ENCODE measurements at places on chromosomes 6 and 20.

GRCh38 chr6:119161438-119161837, 83.0 kb upstream of the FAM184A start:
- DNase-seq = no peak

DNA sequence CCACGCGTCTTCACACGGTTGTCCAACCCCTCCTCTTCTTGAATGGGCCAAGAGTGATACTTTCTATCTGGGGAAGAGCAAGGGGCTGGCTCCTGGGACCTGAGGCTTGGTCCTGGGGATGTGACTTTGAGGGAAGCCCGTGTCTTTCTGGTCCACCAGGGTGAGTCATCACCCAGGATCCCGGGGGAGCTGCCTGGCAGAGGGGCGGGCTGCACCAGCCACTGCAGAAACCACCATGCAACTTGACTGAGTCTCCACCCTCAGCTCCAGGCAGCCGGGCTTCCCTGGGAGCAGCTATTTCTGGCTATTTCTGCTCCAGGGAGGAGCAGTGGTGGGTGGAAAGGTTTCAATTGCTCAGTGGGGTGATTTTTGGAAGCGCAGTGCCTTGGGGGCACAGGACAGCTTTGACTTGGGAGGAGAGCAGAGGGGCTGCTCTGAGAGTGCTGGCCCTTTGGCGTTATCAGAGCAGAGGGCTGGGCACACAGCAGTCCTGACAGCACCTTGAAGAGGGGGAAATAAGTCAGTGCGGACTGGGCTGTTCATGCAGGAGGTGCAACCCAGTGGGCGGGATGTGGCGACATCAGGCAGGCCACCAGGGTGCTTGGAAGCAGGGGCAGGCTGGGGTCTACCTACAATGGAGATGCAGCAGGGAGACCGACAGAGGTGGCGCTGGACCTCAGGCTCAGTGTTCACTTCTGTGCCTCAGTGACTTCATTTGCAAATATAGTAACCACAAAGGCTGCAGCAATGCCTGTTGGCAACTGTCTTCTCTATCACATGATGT, 45.1 kb upstream of the FAM83D start:
- no peak for DNase-seq

DNA sequence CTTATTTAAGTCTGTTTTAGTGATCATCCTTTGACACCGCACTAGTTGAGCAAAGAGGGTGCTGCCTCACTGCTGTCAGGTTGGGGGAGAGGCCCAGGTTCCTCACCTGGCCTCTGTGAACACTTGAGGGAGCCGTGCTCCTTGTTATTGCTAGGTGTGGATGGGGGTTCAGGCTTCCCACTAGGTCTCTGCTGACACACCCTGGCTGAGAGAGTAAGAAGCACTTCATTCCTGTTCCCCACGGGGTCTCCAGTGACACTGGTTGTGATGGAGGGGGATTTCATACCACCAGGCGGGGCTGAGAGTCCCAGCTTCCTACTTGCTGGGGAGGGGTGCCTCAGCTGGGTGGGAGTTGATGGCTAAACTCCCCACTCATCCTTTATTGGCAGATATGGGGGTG, 11.1 kb upstream of the NOTCH4 start:
- DNase-seq = no peak

DNA sequence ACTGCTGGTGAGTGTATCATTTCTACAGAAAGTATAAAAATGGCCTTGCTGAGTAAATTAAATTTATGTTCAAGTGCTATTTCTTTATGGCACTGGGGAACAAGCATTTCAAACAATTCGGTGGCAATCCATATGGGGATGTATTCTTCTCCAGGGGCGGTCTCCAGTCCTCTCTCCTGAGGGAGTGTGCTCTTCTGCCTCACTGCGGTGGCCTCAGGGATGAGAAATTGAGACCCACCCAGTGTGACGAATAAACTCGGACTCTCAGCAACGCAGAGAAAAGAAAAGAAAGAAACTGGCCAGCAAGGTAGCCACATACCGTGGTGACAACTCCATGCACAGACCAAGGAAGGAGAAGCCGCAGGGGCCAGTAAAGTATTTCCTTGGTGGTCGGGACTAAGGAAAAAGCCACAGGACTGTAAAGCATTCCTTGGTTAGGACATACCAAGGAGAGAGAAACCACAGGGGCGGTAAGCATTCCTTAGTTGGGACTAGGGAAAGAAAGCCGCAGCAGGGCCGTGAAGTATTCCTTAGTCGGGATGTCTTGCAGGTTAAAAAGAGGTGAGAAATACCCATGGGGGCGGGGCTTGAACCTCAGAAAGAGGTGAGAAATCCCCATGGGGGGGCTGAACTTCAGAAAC, 13.6 kb upstream of the GOPC start:
- no peak for DNase-seq

DNA sequence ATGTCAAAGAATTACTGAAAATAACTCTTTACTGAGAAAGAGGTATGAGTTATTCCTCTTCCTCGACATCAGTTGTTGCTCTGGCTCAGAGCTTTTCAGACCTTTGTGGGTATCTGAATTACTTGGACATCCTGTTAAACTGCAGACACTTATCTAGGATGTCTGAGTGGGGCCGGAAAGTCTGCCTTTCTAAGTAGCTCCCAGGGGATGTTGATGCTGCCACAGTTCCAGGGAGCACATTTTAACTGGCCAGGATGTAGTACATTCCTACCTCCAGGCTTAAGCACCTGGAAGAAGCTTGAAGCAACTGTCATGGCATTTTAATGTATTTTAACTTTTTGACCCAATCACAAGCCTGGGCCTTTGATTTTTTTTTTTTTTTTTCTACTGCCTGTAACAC, 265.8 kb upstream of the PLCB4 start:
- no peak for DNase-seq

DNA sequence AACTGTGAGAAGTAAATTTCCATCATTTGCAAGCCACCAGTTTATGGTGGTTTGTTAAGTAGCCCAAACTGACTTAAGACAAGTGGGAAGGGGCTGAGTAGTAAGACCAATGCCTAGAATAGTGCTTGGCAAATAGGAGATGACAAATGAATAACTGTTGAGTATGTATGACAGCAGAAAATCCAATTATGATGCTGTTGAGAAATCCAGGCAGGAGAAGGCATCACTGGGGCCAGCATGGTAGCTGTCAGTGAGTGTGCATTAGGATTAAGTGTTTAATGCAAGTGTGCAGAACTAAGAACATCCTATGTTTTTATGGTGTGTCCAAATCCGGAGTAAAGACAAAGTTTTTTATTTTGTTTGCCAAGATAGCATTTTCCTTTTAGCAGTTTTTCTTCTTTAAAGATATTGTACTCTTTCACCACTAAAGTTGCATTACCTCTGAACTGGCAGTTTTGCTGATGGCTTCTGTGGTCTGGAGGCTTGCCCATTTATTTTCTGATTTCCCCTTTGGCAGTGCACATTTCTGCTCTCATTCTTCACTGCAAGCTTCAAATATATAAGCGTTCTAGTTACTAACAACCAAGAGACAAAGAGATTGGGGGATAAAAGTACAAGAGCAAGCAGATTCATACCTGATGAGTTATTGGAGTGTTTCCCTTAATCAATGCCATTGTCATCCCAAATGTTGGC, 289.7 kb downstream of the KCNQ5 start:
- DNase-seq = no peak

GRCh38 chr6:1435806-1436205, 46.4 kb downstream of the FOXF2 start:
- DNase-seq = no peak

DNA sequence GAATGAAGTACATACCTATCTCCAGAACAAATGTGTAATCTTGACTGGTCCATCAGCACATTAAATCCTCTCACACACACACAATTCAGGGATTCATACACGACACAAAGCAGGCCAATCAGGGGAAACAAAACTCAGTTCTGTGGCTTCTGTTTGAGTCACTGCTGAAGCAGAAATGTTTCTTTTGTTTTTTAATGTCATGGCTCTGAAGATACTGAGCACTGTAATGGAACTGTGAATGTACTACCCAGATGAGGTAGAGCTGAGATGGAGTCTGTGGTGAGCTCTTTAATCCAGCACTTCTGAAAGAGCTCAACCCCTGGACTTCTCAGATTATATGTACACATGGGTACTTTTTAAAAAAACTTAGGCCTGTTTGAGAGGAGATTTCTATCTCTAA, 116.4 kb downstream of the THEMIS start:
- no peak for DNase-seq

- DNase-seq = peak; percentile 16
Measured at GRCh38 chr20:45097485-45098102, 3.3 kb downstream of the KCNS1 start.

- DNase-seq = no peak
Measured at GRCh38 chr6:139981768-139982181, 607.3 kb upstream of the CITED2 start.

DNA sequence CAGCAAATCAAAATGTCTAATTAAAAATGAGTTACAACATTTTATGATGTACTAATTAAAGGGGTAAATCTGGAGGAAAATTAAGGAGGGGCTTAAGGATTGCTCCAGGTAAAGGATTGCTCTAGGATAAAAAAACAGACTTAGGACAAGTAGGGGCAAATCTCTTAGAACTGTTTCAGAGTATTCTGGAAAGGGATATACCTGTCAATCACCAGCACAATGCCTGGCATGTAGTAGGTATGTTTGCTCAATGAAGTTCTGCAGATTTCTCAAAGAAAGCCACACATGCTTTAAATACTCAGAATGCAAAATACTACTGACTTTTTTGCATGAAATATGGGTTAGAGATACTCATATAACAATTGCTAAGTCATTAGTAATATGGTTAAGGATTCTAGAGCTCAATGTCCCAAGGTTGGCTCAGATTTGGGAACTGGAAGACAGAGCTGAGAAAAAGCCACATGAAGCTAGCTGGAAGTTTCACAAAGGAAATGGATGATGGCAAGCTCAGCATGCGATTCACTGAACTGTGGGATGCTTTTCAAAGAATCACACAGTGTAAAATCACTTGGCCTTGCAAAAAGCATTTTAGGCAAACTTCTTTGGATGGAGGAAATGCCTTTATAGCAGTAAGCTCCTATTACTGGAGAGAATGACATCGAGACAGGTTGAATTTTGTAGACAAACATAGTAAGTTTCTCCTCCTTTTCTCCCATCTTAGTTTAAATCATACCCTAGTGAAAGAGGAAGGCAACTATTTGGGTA, 72.8 kb downstream of the MAP3K5 start:
- DNase-seq = no peak

- no peak for DNase-seq
Measured at GRCh38 chr6:3214898-3215297, 12.6 kb downstream of the TUBB2B start.

DNA sequence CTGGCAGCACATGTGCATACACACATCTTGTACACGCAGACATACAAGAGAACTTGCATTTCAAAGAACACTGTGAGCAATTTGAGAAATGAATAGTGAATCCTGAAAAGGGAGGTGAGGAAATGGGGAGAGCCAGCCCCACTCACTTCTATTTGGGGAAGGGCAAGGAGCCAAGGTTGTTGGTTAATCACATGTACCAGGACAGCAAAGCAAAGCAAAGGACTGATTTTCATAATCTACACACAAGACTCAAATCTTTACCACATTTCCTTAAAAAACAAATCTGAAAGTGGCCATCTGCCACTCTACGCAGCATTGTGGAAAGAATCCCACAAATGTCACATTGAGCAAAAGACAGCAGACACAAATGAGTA, 35.0 kb upstream of the KIF16B start:
- DNase-seq = no peak

DNA sequence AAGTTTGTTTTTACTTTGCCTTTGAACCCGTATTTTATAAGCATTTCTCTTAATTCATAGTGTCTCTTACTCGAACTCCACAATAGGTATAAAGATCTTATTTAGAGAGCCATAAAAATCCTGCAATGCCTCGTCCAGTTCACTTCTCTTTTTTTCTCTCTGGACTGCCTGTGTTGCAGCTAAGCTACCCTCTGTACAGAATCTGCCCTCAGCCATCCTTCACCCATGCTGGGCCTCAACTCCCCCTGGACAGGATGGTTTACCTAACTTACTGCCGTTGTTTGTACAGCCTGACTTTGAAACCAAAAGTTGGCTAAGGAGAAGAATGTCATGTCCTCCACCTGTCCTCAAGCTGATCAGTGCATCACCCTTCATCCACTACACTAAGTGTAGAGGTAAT, 10.4 kb downstream of the QRSL1 start:
- no peak for DNase-seq

DNA sequence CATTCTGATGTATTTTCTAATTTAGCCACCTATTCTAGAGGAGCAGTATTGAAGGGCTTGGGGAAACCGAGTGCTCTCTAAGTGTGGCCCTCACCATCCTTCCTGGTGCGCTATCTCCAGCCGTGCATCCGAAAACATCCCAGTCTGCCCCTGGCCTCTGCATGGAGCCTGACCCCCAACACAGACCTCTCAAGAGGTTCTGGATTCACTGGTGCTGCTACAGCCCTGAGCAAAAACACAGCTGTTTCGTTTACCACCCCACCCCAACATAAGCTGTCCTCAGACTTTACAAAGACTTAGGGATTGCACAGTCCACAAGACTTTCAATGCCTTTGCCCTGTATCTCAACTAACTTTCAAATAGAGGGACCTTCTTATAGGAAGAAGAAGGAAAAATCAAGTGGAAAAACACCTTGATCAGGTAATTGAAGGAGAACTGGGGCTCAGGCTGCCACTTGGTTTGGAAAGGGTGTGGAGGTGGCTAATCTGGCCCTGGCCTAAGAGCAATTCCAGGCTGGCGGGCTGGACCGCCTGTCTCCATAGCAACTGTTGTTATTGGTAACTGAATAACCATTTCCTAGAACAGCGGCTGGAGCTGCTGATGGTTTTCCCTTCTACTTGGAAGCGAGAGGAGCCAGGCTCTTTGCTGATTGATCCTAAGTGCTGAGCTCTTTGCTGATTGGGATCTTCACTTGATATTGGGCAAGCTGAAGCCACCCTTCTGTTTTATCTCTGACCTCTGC, 90.2 kb upstream of the TOX2 start:
- DNase-seq = no peak

- DNase-seq = no peak
Measured at GRCh38 chr6:4603856-4604369, 172.3 kb upstream of the CDYL start.

- DNase-seq = no peak
Measured at GRCh38 chr20:36098364-36098763, 56.2 kb upstream of the EPB41L1 start.

DNA sequence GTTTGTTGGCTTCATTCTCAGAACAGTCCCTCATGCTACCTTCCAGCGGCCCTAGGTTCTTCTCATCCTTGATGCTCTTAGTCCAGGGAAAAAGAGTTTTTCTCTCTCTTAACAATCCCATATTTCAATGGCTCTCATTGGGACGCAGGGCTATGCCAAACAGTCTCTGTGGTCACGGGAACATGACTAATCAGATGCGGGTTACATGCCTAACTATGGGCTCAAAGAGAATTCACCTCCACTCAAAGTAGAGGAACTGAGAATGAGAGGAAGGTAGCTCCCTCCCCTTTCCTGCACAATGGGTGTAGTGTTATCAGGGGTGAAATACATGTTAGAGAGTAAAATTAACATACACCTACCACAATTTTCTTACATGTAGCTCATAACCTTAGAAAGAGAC, 18.1 kb upstream of the ATRN start:
- no peak for DNase-seq

GRCh38 chr6:6397842-6398241, 77.4 kb upstream of the F13A1 start:
- no peak for DNase-seq

DNA sequence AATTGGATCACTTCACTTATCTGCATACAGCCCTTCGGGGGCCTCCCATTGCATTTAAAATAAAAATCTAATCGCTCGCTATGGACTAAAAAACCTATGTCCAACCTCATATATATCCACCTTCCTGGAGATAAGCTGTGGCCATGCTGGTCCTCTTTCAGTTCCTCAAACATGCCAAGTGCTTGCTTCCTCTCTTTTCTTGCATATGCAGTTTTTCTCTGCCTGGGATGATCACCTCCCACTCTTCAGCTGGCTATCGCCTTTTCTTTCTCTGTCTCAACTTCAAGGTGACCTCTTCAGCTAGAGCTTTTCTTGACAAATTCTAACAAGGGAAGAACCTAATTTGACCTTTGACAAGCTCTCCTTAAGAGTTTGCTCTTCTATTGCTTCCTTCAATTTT, 5.6 kb upstream of the TFB1M start:
- no peak for DNase-seq

All from stimulated activated CD4-positive, alpha-beta T cell treated with anti-CD3 and anti-CD28 coated beads, Interleukin-2, amount 100 ng/mL, for 4 hours (primary cell).